GM23338 (cell line): ENCODE measurements at places on chromosomes 13 and 19. TPM values are rescaled to one million over a fixed set of nuclear protein-coding genes. Genes with fewer than 3 reads are reported as not detected.
A peak's percentile ranks its signal among the peaks of the same experiment; 100 is the strongest.

DNA sequence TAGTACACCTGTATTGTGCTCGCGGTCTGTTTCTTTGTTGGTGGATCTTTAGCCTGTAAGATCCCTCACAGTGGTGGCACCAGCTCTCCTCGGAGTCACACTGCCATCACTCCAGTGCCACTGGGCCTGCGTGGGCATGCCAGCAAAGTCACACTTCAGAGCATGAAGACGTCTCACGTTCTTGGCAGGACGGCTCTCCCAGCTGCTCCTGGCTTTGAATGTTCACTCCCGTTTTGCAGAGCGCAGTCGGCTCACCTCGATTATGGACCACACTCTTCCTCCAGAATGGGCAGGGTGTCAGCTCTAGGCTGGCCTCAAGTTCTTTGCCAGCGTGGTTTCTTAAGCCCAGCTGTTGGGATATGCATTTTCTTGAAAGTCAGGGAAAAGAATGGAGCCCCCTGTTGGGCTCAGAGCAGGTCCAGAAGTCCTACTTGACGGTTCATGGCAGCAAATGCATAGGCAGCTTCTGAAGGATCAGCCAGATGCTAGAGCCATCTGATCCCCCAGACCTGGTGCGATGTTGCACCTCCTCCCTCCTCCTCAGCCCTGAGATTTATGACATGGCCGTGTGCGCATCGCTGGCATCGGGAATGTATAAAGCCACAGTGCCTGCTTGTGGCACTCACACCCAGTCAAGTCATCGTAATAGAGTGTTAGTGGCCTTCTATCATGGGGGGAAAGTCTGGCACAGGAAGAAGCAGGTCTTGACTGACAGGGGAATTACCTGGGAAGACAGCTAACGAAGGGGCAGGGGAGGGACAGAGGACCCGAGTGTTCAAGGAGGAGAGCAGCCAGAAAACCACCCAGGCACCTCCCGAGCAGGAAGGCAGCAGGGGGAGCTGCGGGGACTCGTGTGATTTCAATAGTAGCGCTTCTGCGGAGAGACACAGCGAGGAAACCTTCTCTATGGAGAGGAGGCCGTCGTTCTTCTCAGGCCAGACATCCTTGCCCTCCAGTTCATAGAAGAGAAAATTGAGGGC is 40.2 kb upstream of the NPAS1 start:
- DNase-seq = peak; percentile 66

DNA sequence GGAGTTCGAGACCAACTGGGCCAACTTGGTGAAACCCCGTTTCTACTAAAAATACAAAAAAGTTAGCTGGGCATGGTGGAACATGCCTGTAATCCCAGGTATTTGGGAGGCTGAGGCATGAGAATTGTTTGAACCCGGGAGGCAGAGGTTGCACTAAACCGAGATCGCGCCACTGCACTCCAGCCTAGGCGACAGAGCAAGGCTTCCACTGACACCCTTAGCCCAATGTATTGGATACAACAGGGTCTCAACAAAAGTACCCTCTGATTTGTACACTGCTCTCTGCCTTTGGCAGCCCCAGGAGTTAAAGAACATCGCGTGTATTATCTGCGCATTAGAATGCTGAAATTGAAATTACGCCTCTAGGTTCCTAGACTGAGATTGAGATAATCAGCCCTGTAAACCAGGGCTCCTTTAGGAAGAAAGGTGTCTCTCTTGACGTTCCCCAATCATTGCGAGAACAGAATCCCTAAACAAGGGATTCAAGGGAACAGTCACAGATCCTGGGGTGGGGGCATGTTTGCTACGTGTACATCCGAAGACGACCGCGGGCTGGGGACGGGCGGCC is 21.9 kb downstream of the IPO5 start:
- DNase-seq = no peak

DNA sequence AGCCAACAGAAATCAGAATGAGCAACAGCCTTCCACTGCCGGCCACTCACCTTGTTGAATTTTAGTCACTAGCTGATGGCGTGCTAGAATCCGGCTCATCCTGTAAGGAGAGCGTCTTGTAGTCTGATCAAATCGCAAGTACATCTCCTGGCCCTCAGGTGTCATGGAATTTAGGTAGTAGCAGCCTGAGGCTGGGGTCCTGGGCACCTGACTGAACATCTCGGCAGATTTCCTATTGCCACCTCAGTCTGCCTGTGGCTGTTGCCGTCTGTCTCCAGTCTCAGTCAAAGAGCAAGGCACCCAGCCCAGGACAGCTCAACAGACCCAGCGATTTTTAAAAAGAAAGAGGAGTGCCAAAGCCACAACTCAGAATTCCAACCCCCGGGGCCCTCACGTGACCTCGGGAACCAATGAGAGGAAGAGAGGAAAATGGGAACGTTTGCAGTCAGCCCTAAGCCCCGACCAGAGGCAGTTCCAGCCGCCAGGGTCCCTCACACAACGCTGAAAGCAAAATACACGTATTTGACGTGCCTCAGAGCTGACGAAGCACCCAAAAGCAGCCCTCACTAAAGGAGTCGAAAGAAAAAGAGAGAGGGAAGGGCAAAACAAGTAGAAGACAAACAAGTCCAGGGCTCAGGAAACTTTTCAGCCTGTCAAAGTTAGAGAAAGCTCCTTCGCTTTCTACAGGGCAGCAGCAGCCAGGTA is at the start of gene STARD13:
Gene STARD13 (minus strand): TSS at position 336 of the 705 bp plus-strand sequence. CDS start 117 bp downstream, at position 219.
- DNase-seq = peak; percentile 95

The FOXO1 gene
- 66.2 and 68.0 TPM in 2 replicates for total RNA-seq

DNA sequence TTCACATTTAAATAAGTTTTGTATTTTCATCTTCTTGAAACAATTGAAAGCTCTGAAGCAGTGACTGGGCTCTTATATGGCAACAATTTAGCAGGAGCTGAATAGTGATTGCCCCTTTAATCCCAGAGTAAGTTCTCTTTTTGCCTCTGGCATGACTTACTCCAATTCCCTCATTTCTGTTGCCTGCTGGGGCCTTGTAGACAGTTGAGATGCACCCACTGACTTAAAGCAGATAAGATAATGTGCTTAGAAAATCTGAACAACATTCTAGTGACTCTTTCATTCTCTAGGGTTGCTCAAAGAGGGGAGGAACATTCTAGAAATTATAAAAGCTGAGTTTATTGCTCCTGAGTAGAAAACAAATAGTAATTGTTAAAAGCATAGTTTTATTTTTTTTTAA is 52.8 kb downstream of the AKAP11 start:
- DNase-seq = no peak

The IL11 gene
- total RNA-seq = 1.1 and 2.2 TPM in 2 replicates

- DNase-seq = no peak
Measured at GRCh38 chr13:73622381-73622780, 511.8 kb downstream of the KLF12 start.

DNA sequence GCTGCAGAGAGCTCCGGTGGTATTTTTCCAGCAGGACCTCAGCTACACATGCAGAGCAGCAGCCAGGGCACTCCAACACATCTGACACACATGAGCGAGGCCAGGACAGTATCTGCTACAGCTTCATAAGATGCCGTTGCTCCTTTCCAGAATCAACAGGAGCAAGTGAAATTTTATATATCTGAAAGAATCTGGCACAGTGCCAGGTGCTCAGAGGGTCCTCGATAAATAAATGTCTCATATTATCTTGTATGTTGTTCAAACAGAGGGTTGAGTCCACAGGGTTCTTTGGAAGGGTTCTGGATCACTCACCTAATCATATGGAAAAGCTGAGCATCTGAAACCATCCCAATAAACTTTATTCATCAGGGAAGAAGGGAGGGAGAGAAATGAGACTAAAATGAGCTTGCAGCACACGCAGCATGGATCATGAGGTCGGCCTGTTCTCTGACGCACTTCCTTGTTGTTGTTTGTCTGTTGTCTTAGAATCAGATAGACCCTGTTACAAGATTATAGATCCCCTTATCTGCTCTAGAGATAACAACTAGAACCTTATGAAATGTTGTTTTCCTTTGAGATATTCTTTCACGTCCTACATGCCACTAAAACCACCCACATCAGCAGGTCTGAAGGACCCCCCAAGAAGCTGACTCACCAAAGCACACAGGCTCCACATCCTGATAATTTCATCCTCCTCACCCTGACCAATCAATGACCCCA is 3.2 kb upstream of the METTL21C start:
- no peak for DNase-seq

- no peak for DNase-seq
Measured at GRCh38 chr13:93794197-93794885, 567.7 kb downstream of the GPC6 start.

The ATCAY gene
- total RNA-seq = 36.4 and 45.7 TPM in 2 replicates

DNA sequence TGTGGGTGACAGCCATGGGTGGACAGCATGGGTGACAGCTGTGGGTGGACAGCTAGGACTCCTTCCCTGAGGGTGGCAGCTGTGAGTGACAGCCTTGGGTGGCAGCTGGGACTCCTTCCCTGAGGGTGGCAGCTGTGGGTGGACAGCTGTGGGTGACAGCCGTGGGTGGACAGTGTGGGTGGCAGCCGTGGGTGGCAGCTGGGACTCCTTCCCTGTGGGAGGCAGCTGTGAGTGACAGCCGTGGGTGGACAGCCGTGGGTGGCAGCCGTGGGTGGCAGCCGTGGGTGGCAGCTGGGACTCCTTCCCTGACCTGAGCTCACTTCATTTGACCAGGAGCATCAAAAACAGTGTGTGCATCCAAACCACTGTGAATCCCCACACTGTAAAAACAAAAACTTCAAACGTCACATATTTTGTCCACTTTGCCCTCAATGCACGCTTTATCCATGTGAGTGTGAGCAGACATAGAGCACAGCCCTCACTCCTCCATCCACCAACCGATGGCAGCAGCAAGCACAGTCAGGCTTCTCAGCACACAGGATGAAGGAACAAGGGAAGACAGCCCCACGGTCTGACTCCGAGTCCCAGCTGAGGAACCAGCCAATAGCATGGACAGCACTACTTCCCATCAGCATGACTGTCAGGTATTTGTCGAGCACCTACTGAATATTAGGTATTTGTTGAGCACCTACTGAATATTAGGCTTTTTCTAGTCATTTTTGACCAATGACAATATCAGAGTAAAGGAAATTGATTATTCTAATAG is 1.6 kb upstream of the CFAP97D2 start:
- no peak for DNase-seq

- peak; percentile 36 for DNase-seq
Measured at GRCh38 chr19:35220315-35220921, 8.1 kb downstream of the FAM187B start.

The LHB gene
- total RNA-seq = 1.9 TPM in 1 of 2 replicates, not detected in the other

The KIR2DL4 gene
- total RNA-seq = not detected in 2 replicates
